ENCODE measurements at places on chromosomes 6 and 20.

GRCh38 chr20:50142812-50143211 lies 10.7 kb downstream of the PEDS1 start:
- no peak for DNase-seq

GRCh38 chr20:50330504-50331313 lies 140.1 kb downstream of the CEBPB start:
- no peak for DNase-seq

DNA sequence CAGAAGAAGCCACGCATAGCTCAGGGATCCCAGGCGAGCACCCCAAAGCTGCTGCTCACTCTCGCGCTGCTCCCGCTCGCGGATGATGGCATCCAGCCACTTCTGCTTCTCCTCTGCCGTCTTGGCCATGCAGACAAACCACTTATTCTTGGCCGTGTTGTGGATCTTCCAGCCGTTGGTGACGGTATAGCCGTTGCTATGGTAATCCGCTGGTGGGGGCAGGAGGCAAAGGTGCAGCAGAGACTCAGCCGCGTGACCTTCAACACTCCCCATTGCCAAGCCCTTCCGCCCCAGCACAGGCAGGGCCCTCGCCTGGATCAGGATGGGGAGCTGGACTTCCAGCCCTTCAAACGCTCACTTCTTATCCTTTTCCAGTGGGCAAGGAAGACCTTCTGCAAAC lies 136.9 kb downstream of the PREX1 start:
- no peak for DNase-seq

GRCh38 chr6:6317825-6318733 lies 2.4 kb downstream of the F13A1 start:
- DNase-seq = no peak

GRCh38 chr6:98498866-98499265 lies 335.5 kb upstream of the POU3F2 start:
- DNase-seq = no peak

DNA sequence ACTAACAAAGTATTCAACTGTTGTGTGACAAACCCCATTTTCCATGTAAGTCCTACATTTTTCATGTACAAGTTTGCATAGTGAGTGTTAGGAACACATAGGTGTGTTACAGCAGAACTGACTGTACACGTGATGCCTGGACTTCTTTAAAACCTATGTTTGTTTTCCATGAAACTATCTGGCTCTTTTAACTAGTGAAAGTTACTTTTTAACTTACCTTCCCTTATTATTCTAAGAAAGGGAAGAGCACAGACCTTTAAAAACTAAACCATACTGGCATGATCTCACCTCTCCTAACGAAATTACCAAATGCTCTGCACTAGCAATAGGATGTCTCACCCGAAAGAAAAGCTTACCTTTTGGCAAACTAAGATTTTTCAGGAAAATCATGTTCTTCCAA lies 87.8 kb downstream of the CENPW start:
- DNase-seq = no peak

DNA sequence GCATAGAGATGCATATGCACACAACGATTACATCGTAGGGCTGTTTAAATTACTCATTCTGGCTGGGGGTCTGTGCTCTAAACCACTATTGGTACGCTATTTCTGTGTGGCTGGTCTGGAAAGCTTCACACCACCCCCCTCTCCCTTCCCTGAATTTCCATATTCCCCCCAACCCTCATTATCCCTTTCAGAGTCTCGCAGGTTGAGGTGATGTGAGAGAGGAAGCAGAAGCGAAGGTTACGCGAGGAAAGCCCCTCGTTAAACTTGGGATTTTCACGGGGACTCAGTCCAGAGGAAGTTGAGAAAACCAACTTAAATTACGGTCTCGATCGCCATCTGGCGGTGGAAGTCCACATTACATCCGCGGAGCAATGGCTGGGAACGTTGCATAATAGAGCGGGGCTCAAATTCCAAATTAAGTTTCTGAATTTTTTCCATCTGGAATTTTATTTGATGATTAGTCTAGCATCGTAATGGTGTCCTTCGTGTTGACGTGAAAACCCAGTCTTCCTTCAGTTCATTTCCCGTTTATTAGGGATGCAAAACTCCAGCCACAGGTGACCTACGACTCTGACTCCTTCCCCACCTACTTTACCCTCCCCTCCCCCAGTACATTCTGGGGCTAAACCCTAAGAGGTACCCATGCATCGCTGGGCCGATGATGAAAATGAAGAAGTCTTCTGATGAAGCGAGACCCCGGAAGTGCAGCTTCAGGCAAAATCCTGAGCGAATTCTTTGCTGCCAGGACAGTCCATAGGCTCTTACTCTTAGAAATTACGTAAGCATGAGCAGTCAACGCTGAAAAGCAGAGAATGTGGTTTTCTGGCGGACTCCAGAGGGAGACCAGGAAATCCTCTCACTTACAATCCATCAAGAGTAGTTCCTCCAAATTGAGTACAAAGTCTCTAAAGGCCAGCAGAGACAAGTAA lies 19.7 kb downstream of the HLA-DOB start:
- peak; percentile 7 for DNase-seq

DNA sequence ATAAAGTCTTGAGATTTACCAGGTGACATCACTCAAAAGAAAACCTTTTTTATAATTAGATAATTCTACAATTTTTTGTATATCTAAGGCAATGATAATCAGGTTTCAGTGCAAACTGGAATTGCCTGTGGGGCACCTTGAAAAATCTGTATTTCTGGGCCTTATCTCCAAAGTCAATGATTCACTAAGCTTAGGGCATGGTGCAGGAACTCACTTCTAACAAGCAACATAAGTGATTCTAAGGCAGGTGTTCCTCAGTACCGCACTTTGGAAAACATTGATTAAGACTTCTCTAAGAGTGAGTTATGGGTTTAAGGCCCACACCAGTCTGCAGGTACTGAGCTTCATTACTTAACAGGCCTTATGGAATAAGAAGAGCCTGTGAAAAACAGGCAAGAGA lies 115.3 kb downstream of the COL12A1 start:
- DNase-seq = no peak

DNA sequence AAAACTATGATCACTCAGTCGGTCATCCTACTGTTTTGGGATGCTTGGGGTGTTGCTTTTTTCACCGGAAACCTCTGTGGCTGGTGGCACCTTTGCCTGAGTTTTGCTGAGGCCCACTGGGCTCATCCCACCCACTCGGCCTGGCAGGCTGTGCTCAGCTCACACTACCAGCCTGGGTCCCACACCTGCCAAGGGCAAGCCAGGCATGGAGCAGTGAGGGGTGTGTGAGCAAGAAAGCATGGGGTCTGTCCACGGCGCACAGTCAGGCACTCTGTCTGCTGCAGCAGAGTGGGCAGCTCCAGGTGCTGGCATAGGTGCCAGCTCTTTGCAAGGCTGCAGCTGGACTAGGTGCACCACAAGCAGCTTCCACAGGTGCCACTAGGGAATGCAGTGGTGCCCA lies 91.7 kb downstream of the TBXT start:
- no peak for DNase-seq

- no peak for DNase-seq
These were observed 782 bp downstream of the MAP3K5 start for GRCh38 chr6:136791296-136792094.

GRCh38 chr6:19632786-19633185 lies 204.4 kb upstream of the ID4 start:
- DNase-seq = no peak

- DNase-seq = no peak
These were observed 1324.4 kb downstream of the GRIK2 start for GRCh38 chr6:102717737-102718456.

DNA sequence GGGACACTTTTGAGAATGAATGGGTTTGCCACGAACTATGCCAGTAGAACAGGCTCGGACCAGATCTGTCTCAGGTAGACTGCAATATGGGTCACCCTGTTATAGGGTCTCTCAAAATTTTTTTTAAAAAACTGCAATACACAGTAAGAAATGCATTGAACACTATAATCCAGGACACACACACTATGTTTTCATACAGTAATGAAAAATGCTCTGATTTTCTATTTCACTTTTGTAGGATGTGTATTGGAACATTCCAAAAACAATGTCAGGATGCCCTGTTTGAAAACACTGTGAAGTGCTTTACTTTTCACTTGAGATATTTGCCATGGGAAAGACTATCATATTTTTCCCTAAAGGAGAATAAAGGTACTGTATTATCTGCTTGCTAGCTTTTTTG lies 25.1 kb downstream of the PARD6B start:
- DNase-seq = no peak

- no peak for DNase-seq
These were observed 3.5 kb upstream of the MAPK13 start for GRCh38 chr6:36126553-36127458.

- DNase-seq = peak; percentile 69
These were observed 7.0 kb downstream of the CD2AP start for GRCh38 chr6:47484616-47485015.

- DNase-seq = no peak
These were observed 5.2 kb downstream of the RNF217 start for GRCh38 chr6:124967444-124967843.

GRCh38 chr6:65064844-65065243 lies 642.2 kb downstream of the EYS start:
- DNase-seq = no peak

DNA sequence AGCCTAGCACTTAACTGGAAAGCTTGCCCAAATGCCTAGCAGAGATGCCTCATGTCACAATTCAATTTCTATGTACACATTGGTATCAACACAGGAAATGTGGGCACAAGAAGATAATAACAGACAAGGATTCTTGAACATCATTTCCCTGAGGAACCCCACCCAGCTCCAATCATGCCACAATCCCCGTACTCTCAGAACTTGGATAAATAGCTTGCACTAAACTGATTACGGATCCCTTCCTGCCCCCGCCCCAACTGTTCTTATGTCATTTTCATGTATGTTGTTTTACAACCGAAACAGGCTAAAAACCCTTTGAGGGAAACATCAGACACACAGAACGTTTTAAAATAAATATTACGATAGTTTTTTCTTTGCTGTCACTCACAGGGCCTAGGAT lies 87.1 kb downstream of the BACH2 start:
- DNase-seq = no peak

DNA sequence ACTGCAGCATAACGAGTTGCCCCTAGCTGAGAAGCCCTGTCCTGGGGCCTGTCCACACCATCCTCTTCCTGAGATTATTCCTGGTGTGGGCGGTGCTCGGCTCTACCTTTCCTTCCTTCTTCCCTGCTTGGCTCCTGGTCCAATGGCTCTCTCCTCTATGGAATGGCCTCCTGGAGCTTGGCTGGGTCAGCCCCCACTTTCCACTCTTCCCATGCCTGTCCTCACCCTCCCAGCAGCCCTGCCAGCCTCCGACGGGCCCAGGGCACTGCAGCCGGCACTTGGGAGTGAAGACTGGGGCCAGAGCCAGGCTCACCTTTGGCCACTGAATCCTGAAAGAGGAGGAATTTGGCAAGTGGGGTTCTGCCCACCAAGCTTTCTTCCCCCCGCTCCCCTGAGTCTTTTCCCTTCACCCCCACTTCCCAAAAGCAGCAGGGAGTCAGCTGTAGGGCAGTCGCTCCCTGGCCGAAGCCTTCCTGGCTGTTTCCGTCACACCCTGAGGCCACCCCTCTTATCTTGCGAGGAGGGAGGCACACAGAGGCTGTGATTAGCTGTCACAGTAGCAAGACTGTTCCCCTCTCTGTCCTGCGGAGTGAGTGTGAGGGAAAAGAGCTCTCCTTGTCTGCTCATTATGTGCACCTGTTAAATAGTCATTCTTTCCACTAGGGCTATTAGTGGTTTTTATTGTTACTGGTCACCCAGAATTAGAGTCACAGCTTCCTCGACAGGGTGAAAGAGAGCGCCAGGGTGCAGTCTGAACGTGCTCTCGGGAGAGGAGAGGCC lies 6.3 kb upstream of the CDSN start:
- no peak for DNase-seq

- DNase-seq = no peak
These were observed 20.5 kb downstream of the PCK1 start for GRCh38 chr20:57581202-57582028.

DNA sequence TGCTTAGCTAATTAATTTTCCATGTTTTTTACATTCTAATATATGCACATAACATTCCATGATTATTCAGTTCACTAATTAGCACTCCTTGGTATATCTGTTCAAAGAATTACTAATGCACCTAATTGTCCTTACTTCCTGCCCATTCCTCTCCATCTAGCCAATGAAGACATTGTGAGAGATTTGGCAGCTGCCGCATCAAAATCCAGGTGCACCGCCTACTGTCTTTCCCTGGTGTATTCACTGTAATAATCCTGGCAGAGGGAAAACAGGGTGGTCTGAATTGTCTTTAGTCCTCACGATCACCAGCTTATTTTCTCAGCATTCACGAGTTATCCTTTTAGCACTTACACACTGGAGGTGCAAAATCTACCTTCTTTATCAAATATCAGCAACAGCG lies 61.0 kb upstream of the SCGN start:
- DNase-seq = no peak

GRCh38 chr6:33050014-33050810 lies 23.2 kb downstream of the HLA-DPA1 start:
- no peak for DNase-seq

DNA sequence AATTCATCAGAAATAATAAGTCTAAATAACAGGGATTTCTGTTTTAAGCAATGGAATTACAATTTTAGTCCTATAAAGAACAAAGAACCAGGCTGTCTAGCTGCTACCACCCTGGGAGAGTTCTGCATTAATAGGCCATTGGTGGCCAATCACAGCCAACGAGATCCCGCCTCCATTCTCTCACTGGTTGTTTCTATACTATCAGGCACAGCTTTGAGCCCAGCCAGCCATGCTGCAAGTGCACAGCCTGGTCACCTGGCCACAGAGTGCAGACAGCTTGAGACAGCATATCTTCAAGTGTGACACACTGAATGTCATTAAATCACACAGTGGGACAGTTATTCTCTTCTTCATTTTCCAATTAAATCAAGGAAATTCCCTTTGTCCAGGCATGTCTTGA lies 16.1 kb upstream of the RAB22A start:
- no peak for DNase-seq

DNA sequence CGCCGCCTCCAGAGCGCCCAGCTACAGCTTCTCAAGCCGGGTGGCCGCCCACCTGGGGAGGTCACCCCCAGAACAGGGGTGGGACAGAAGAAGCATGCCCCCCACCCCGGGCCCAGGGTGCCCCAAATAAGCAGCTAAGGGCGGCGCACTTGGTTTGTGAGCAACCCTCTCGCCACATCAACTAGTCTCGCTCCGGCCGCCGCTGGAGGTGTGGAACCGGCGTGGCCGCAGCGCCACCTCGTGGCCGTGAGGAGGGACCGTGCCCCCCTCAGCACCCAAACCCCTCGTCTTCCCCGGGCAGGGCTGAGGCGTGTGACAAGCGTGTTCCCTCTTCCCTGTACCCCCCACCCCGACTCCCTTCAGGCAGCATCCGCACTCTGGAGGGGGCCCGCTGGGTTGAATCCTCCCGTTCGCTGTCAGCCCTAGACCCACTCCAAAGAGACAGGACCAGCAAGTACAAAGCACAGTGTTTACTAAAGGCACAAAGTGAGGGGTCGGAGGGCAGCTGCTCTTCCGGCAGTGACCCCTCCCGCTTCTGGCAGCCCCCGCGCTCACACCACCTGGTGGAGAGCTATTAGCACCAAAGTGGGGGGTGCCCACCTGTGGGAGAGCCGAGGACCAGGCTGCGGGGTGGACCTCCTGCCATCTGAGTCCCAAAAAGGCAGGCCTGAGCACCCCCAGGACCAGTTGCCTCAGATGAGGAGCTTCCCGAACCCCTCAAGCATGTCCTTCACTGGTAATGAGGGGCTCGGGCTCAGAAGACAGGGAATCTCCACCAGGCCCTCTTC lies 45.4 kb downstream of the MDFI start:
- no peak for DNase-seq

Measured in AG09309 (cell line).